ENCODE measurements at places on chromosomes 5 and 9.

DNA sequence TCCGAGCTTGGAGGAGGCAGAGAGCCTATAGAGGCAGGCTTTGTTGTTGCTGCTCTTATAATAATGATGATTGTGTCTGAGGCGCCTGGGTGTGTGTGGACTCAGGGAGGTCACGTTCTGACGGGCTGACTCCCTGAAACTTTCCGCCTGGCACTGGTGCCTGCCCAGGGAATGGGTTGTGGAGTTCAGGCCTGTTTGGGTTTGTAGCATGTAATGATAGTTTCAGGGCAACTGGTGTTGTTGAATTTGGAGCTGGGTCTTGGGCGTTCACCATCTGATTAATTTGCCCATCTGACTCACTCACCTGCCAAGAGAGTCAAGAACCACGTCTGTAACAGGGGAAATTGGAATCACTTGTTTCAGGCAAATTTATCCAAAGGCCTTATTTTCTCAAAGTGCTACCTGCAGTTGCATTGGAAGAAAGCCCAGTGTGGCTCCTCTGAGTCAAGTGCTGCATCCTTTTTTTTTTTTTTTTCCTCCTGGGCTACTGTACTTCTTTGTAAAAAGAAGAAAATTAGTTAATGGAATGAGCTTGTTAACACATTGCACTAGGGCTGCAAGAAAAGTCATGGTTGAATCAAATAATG is 386.5 kb downstream of the GADD45G start:
- H3K36me3 ChIP-seq: no peaks in the 10 kb centered on the region
- no peak for DNase-seq
- no peak overlapping the region for H3K27ac ChIP-seq
- H3K4me3 ChIP-seq: no peak overlapping the region
- no peaks in the 10 kb centered on the region for H3K27me3 ChIP-seq
- H3K4me1 ChIP-seq: peaks cover 20% of the 10 kb centered on the region

- no peak overlapping the region for H3K4me3 ChIP-seq
- H3K4me1 ChIP-seq: no peaks in the 10 kb centered on the region
- no peaks in the 10 kb centered on the region for H3K27me3 ChIP-seq
- no peak overlapping the region for H3K27ac ChIP-seq
These were observed 157.0 kb downstream of the PJA2 start for GRCh38 chr5:109252731-109253130.

DNA sequence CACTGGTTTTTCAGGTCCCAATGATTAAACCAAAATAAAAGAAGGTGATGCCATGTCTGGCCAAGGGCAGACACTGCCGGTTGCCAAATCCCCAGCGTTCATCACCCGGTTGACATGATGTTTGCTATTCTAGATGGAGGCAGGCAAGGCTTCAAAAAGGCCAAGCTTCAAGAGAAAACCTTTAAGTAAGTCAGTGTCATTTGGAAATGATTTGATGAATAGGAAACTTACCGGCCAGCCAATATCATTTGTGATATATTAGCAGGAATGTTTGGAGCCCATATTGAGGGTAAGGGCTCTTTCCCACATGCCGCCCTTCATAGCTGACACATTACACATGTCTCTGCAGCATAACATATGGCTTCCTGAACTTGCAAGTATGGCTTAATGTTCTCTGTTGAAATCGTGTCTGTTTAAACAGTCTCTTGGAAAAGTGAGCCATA is 89.5 kb upstream of the TTC23L start:
- no peaks in the 10 kb centered on the region for H3K4me1 ChIP-seq
- H3K27ac ChIP-seq: no peak overlapping the region
- H3K27me3 ChIP-seq: no peaks in the 10 kb centered on the region

GRCh38 chr9:5336688-5337087 is 3.0 kb downstream of the RLN1 start:
- DNase-seq: no peak
- H3K4me3 ChIP-seq: no peak overlapping the region
- H3K36me3 ChIP-seq: no peaks in the 10 kb centered on the region

- peak; percentile 70 for DNase-seq
- H3K27me3 ChIP-seq: no peaks in the 10 kb centered on the region
- H3K27ac ChIP-seq: peak overlapping the region; percentile 48
- peaks cover 7% of the 10 kb centered on the region for H3K4me1 ChIP-seq
These were observed 54.4 kb downstream of the ARSB start for GRCh38 chr5:78930721-78931120.

DNA sequence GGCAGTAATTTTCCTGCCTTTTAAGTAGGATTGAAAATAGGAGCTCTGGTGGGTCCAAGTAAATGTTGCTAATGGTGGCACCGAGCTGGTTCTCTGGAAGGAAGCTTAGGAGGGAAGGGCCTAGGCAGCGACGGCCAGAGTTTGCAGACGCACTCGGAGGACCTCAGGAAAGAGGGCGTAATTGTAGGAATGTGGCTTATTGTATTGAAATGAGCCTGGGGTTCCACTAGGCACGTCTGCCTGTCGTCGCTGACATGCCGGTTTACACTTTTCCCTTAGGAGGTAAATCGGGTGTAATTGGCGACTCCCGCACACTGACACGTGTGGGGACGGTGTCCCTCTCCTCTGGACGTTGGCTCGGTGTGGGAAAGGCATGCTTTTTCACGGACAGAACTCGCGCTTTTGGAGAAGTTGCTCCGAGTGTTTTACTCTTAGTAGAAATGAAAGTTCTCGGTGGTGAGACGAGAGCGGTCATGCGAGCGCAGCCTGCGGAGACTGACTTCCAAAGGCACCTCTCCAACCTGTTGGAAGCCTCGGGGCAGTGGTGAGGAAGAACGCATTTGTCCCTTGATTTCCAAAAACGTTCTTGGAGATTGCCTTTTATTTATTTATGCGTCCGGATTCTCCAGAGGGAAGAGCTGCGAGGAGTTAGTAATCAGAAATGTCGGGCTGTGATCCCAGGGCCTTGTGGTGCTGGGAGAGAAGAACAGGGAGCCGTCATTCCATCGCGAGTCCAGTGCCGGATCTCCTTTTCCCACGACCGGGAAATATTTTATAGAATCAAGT is 1.3 kb downstream of the NR4A3 start:
- peaks cover 3% of the 10 kb centered on the region for H3K36me3 ChIP-seq
- peak overlapping the region; percentile 84 for H3K4me3 ChIP-seq
- DNase-seq: no peak
- peaks cover 61% of the 10 kb centered on the region for H3K4me1 ChIP-seq
- H3K27me3 ChIP-seq: peaks cover 52% of the 10 kb centered on the region

GRCh38 chr9:3007326-3007725 is 163.4 kb upstream of the PUM3 start:
- H3K36me3 ChIP-seq: peaks cover 2% of the 10 kb centered on the region
- no peak overlapping the region for H3K27ac ChIP-seq
- H3K27me3 ChIP-seq: no peaks in the 10 kb centered on the region

GRCh38 chr9:15305470-15305869 is 1.5 kb downstream of the TTC39B start:
- no peaks in the 10 kb centered on the region for H3K36me3 ChIP-seq
- peak overlapping the region; percentile 79 for H3K4me3 ChIP-seq
- no peak for DNase-seq
- peaks cover 13% of the 10 kb centered on the region for H3K4me1 ChIP-seq
- H3K27ac ChIP-seq: no peak overlapping the region

- DNase-seq: no peak
- no peak overlapping the region for H3K4me3 ChIP-seq
- H3K4me1 ChIP-seq: peaks cover 8% of the 10 kb centered on the region
- H3K36me3 ChIP-seq: no peaks in the 10 kb centered on the region
- peaks cover 4% of the 10 kb centered on the region for H3K27me3 ChIP-seq
These were observed 7.9 kb upstream of the FIBCD1 start for GRCh38 chr9:130946766-130947617.

DNA sequence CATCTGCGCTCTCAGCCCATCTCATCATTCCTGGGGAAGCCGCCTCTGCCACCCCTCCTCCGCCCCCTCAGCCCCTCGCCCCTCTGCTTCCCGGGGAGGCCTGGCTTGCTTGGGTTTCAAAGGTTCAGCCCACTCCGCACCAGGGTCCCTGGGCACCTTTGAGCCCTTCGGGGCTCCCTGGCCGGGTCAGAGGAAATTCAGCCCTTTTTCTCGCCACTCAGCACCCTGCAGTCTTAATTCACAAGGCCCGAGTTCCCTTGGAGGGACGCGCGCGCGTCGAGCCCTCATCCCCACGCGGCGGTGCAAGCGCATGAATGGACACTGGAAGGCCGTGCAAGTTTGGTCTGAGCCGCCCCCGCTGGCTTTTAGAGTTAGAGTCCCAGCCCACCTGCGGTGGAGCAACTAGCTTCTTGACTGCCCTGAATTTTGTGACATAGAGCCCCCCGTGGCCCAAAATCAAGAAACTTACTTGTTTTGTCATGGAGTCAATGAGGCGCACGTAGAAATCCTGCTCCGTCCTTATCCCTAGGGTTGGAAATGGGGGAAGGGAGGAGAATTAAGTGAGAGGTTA is 4.5 kb downstream of the EBF1 start:
- H3K4me3 ChIP-seq: peak overlapping the region; percentile 68
- peak; percentile 38 for DNase-seq
- peaks cover 16% of the 10 kb centered on the region for H3K36me3 ChIP-seq
- H3K27ac ChIP-seq: peak overlapping the region; percentile 88
- H3K4me1 ChIP-seq: peaks cover 33% of the 10 kb centered on the region

DNA sequence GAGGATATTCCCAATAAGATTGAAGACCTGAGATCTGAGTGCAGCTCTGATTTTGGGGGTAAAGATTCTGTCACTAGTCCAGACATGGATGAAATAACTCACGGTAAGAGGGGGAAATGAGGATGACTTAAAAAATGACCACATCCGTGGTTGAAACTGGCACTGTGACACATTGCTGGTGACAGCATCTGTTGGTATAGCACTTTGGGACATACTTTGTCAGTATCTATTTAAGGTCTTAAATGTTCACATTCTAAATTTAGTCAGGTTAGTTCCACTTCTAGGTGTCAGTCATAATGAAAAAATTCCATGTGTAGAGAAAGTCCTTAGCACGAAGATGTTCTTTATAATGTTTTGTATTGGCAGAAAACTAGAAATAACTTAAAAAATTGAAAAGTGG is 70.9 kb downstream of the GAPVD1 start:
- no peak overlapping the region for H3K4me3 ChIP-seq
- H3K36me3 ChIP-seq: peaks cover 40% of the 10 kb centered on the region
- no peaks in the 10 kb centered on the region for H3K4me1 ChIP-seq
- no peak for DNase-seq
- H3K27me3 ChIP-seq: no peaks in the 10 kb centered on the region
- H3K27ac ChIP-seq: no peak overlapping the region

DNA sequence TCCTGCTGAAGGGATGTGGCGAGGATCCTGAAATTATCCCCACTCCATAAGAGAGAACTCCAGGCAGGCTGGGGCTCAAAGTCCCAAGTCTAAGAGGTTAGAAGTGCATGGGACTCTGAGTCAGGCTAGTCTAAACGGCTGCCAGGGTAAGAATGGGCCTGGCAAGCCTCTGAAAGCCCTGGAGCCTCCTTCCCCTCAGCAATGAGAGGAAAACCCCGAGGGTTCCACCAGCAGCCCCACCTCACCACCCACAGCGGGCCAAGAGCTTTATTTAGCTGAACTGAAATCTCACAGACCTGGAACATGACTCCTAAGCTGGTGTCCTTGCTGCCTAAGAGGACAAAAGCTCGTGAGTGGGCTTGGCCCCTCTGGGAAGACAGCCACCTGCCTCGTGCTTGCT is 135.5 kb downstream of the SEC61B start:
- no peak overlapping the region for H3K27ac ChIP-seq
- H3K36me3 ChIP-seq: no peaks in the 10 kb centered on the region
- peaks cover 2% of the 10 kb centered on the region for H3K27me3 ChIP-seq
- H3K4me3 ChIP-seq: no peak overlapping the region
- no peak for DNase-seq
- H3K4me1 ChIP-seq: peaks cover 6% of the 10 kb centered on the region

DNA sequence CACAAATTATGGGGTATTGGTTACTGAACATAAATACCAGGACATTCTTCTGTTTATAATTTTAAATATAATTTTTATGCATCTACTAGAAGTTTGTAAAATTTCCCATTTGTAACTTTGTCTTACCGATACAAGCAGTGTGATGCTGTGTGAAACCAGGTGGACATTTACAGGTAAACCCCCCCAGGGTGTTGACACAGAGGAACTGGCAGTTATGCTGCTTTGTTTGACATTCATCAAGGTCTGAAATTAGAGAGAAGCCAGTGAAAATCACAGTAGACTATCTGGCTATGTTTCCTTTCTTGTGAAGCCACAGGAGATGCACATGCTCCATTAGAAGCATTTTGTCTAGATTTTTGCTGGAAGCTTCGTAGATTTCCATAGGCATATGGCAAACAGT is 190.9 kb downstream of the SLC12A2 start:
- H3K4me1 ChIP-seq: no peaks in the 10 kb centered on the region
- H3K36me3 ChIP-seq: no peaks in the 10 kb centered on the region
- no peak overlapping the region for H3K27ac ChIP-seq
- no peaks in the 10 kb centered on the region for H3K27me3 ChIP-seq
- no peak overlapping the region for H3K4me3 ChIP-seq
- DNase-seq: no peak

DNA sequence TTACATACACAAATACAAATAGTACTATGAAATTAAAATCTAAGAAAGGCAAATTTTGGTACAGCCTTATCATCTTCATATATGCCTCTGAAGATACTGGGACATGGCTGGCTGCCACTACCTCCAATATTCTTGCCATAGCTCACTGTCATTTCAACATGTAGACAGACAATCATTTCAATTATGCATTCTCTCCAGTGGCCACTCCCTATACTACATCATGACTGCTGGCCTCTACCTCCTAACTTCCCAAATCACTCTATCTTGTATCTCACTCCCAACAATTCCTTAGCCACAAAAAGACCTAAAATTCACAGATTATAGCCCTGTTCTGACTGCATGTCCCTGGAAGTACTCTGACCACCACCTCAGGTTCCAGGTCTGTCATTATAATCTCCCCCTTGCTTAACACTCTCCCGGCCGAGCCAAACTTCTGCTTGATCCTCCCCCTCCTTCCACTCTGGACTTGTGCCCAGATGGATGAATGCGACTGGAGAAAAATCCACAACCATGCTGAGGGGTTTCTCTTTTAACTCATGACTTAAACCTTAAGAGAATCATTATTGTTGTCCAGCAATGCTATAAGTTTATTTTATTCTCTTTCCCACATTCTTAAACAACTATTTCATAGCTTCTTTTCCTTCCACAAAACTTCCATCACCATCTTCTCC is 225.3 kb upstream of the TLE4 start:
- no peaks in the 10 kb centered on the region for H3K27me3 ChIP-seq
- no peak for DNase-seq
- H3K27ac ChIP-seq: no peak overlapping the region
- H3K4me3 ChIP-seq: no peak overlapping the region
- no peaks in the 10 kb centered on the region for H3K36me3 ChIP-seq

DNA sequence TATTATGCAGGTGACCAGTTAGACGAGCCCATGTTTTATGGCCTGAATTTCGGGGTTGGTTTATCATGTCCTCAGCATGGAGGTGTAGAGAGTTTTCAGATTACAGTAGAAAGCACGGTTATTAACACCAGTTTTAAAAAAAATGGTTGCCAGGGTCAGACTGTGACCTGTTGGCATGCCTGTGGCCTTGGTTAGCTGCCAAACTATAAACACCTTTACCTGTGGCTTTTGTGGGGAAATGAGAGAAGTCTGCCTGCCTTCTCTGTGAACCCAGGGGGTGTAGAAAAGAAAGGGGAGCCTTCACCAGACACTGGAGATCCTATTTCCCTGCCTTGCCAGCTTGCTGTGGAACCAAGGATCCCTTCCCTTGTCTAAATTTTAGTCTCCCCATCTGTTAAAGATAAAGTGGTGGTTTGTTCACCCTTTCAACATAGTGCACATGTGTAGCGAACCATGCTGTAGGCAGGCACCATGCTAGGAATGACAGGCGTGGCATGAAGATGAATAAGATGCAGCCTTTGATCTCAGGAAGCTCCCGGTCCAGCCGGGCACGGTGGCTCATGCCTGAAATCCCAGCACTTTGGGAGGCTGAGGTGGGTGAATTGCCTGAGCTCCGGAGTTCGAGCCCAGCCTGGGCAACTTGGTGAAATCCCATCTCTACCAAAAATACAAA is 6.1 kb upstream of the PHF19 start:
- no peak overlapping the region for H3K27ac ChIP-seq
- H3K4me1 ChIP-seq: peaks cover 5% of the 10 kb centered on the region
- H3K4me3 ChIP-seq: no peak overlapping the region

Data from spinal cord (tissue), 10 donors.